Omental fat pad (tissue), 4 donors: ENCODE measurements at places on chromosomes 4 and X.
A peak's percentile ranks its signal among the peaks of the same experiment; 100 is the strongest.

DNA sequence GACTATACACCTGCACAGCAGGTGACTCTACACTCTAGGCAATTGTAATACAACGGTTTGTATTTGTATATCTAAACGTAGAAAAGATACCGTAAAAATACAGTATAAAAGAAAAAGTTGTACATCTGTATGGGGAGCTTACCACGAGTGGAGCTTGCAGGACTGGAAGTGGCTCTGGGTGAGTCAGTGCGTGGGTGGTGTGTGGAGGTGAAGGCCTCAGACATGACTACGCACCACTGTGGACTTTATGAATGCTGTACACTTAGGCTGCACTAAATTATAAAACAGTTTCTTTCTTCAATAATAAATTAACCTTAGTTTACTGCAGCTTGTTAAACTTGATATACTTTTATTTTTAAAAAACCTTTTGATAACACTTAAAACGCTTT lies 85.0 kb upstream of the FAT1 start:
- DNase-seq: peak; percentile 36

DNA sequence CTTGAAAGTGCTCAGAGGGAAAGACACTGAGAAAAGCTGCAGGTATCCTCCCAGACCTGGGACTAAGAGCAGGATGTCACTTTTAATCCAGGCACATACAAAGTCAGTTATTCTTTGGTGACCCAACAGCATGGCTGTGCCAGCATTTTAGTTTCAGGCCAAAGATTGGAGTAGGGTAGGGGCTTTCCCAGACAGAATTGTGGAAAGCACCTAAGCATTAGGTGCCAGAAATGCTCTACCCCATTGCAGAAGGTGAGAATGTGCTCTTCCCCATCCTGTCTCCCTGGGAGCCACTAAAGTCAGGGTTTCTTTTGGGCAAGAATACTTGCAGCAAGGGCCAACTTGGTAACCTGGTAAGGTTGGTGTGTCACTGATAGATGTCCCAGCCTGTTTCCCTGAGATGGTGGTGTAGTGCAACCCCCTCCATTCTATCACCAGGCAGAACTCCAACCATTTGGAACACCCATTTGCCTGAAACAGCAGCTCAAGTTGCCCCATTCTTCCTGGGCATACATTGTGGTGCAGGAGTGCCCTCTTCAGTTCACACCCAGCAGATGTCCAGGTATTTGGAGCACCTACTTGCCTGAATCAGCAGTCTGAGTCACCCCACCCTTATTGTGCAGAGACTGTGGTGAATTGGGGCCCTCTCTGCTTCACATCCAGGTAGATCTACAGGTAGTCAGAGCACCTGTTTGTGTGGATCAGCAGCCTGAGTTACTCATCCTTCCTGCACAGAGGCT lies 183.5 kb downstream of the ZC4H2 start:
- DNase-seq: no peak

- DNase-seq: peak; percentile 84
Observed at GRCh38 chr4:113468165-113469022, 293.1 kb downstream of the CAMK2D start.

- DNase-seq: no peak
Observed at GRCh38 chrX:11131146-11131545, 20.0 kb downstream of the HCCS start.

- no peak for DNase-seq
Observed at GRCh38 chr4:176566769-176567168, 226.0 kb downstream of the VEGFC start.

GRCh38 chr4:86608757-86609375 lies 14.8 kb downstream of the PTPN13 start:
- no peak for DNase-seq

- no peak for DNase-seq
Observed at GRCh38 chrX:134013524-134013923, 28.1 kb upstream of the GPC3 start.

GRCh38 chrX:95350774-95351488 lies 1333.7 kb upstream of the DIAPH2 start:
- DNase-seq: no peak

DNA sequence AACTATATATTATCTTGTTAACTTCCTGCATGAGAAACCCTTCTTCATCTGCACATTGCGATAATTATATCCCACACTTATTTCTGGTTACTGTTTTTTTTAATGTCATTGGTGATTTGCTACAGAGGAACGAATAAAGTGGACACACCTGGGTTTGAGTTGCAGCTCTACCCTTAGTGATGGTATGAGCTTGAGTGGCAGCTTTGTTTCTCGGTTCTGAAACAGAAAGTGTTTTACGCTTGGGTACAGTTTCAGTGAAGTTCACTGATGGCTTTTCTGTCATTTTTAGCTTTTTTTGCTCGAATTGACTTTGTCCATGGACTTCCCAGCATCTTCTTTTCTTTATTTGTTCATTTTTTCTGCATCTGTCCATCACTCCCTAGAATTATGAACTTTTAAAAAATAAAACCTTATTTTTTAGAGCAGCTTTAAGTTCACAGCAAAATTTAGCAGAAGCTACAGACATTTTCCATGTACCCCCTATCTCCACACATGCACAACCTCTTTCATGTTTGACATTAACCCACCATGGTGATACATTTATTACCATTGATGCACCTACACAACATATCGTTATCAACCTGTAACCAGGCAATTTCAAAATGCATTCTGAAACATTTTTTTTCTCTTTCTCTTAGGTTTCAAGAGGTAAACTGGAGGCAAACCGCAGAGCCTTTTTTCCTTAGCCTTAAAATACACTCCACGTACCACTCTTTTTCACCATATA lies 1041.6 kb upstream of the PRKX start:
- no peak for DNase-seq

DNA sequence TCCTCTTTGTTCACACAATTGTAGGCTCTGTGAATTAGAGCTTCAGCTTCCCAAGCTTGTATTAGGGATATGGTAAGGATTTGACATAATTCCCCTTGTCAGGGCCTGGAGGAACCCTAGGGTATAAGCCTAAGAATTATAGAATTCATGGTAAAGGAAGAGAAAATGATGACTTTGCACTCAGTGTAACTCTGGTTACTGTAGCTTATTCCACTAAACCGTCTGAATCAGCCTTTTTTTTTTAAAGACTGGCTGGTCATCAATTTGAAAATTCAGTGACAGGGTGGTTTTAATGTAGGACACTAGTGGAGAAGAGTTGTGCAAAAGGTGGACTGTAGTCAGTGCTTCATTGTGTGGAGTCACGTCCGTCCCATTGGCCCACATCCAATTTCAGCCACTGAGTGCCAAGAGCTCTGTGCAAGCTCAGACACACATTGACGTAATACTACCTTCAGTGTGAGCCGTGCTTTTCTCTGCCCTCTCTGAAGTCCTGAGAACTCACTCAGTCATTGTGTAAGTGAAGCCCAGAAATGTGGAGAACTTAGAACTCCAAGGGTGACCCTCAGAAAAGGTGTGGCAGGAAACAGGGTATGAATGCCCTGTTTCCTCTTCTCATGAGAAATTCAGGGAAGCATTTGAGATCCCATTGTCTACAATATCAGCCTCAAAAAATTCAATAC lies 449.8 kb downstream of the C4orf33 start:
- peak; percentile 34 for DNase-seq

DNA sequence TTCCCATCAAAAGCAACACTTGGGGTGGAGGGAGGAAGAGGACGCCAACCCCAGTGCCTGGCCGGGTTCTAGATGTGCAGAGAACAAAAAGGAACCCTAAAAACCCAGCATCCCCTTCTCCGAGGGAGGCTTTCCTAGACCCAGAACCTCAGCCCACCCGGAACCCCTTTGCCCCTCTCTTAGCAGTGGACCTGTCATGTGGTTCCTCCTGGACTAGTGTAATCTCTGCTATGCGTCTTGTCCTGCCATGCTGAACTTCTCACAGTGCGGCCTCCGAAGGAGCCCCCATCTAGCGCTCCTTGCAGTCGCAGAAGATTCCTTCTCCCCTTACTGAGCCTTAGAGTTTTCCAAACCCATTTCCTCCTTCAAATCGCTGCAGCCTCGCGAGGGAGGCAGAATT lies 1.1 kb upstream of the PRRG3 start:
- no peak for DNase-seq

GRCh38 chr4:174559894-174560293 lies 37.6 kb upstream of the HPGD start:
- no peak for DNase-seq

DNA sequence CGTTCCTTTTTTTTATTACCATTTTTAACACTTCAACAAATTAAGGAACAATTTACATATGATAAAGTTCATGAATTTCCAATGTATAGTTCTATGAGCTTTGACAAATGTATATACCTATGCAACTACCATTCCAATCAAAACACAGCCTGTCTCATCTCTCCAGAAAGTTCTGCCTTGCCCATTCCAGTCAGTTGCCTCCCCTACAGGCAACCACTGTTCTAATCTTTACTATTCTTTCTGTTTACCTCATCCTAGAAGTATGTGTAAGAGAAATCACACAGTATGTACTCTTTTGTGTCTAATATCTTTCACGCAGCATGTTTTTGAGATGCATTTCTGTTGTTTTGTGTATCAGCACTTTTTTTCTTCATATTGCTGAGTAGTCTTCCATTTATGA lies 224.9 kb downstream of the KIT start:
- DNase-seq: no peak

GRCh38 chrX:149829751-149830191 lies 48.0 kb downstream of the MAGEA9 start:
- no peak for DNase-seq

DNA sequence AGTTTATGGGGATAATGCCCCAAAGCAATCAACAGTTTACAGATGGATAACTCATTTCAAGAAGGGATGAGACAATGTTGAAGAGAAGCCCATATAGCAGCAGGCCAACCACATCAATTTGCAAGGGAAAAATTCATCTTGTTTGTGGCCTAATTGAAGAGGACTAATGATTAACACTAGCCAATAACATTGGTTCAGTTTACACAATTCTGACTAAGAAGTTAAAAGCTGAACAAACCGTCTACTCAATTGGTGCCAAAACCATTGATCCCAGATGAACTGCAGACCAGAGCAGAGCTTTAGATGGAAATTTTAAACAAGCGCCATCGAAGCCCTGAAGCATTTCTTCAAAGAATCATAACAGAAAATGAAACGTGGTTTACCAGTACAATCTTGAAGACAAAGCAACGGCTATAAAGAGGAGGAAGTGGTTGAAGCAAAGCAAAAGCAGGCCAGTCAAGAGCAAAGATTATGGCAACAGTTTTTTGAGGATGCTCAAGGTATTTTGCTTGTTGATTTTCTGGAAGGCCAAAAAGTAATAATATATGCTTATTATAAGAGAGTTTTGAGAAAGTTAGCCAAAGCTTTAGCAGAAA lies 20.5 kb upstream of the BLTP1 start:
- DNase-seq: no peak
